ENCODE measurements at places on chromosomes 1 and 21.

- no peak for DNase-seq
Measured at GRCh38 chr1:180185971-180186645, 31.4 kb downstream of the QSOX1 start.

DNA sequence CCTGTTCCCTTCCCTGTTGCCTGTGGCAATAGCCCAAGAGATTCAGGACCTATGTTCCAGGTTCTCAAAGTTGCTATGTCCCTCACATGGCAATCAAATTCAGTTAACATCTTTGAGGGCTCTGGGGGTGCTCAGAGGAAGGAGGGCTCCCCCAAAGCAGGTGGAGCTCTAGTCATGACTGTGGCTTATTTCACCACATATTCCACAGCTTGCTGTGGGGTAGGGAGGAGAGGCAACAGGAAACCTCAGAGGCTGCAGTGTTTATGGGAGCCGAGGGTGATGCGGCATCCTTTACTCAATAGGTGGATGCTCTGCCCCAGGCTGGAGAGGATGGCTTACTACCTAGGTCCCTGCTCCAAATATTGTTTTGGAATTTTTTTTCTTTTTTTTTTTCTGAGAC lies 1.2 kb upstream of the MKNK1 start:
- peak; percentile 44 for DNase-seq

GRCh38 chr1:212506666-212507065 lies 73.9 kb downstream of the NENF start:
- DNase-seq: no peak

GRCh38 chr1:43285269-43285990 lies at the start of gene C1orf210:
C1orf210 (minus strand) TSS chr1:43285581; CDS start chr1:43283270, 2,311 bp downstream.
- DNase-seq: no peak

DNA sequence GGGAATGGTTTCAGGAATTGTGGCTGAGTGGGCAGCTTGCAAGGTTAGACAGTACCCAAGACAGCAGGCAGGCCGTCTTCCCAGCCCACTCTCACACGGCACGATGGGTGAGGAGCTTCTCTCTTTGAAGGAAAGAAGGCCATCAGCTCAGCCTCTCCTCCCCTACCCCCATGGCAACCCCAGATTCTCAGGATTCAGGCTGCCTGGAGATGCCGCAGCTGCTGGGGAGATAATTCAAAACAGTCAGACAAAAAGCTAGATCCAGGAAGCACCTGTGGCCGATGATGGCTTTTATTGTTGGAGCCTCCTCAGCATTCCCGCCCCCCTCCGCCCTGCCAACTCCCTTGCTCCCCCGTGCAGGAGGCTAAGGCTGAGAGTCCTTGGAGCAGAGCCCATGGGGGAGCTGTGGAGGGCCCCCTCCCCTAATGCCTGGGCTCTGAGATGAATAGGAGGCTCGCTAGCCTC lies 220.5 kb downstream of the TRABD2B start:
- no peak for DNase-seq

DNA sequence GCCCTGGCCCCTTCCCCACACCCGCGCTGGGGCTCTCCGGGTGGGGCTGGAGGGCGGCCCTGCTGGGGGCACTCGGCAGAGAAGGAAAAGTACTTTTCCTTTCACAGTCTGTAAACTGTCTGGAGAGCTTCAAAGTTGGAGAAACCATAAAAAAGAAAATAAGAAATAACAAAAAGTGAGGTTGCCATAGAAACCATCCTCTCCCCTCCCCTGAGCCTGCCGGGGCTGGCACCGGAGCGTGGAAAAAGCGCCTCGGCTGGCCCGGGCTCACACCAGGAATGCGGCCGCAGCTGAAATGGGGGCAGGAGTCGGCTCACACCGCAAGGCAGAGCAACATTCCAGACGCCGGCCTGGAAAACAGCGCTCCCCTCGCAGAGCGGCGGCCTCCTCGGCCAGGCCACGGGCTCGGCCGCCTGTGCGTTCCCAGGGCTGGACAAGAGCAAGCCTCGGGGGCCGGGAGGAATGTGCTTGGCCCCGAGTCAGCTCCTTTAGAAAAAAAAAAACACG lies 69.2 kb downstream of the MORN1 start:
- DNase-seq: no peak

DNA sequence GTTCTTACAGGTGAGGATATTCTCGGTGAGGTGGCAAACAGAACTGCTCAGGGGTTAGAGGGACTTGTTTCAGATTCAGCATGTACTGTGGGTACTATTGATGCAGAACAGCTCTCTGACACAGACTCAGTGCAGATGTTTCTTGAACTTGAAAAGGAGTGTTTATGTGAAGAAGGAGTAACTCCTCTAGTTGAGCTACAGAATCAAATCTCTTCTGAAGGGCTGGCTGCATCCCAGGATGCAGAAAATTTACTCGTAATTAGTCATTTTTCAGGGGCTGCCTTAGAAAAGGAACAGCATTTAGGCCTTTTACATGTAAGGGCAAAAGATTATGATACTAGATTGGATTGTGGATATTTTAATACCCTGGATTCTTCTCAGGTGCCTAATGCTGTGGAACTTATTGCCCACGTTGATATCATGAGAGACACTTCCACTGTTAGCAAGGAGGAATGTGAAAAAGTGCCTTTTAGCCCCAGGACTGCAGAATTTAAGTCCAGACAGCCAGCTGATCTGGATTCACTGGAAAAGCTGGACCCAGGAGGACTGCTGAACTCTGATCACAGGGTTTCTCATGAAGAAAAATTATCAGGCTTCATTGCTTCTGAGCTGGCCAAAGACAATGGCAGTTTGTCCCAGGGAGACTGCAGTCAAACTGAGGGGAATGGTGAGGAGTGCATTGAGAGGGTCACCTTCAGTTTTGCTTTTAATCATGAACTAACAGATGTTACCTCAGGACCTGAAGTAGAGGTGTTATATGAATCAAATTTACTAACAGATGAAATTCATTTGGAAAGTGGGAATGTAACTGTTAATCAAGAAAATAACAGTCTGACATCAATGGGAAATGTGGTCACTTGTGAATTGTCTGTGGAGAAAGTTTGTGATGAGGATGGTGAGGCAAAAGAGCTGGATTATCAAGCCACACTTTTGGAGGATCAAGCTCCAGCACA lies 79.6 kb upstream of the BMP8A start:
- DNase-seq: no peak

DNA sequence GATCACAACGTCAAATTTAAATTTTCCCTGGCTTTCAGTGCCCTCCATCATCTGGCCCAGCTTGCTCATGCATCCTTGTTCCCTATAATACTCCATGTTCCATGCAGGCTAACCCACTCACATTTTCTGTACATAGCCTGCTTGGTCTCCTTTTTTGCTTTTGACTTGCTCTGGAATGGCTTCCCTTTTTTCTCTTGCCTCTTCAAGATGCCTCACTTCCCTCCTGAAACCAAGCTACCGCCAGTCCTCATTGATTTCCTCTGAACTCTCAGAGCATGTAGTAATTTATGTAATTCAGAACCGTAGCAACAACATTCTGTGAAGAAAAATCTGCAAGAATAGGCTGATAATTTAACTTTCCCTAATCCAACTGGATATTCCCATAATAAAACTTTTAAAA lies 10.3 kb downstream of the CAP1 start:
- peak; percentile 26 for DNase-seq

- no peak for DNase-seq
Measured at GRCh38 chr1:238223076-238223640, 332.4 kb upstream of the ZP4 start.

GRCh38 chr1:154206196-154206595 lies at the start of gene CFAP141:
CFAP141 (minus strand) TSS chr1:154206333; CDS start chr1:154206307, 26 bp downstream.
- peak; percentile 14 for DNase-seq

DNA sequence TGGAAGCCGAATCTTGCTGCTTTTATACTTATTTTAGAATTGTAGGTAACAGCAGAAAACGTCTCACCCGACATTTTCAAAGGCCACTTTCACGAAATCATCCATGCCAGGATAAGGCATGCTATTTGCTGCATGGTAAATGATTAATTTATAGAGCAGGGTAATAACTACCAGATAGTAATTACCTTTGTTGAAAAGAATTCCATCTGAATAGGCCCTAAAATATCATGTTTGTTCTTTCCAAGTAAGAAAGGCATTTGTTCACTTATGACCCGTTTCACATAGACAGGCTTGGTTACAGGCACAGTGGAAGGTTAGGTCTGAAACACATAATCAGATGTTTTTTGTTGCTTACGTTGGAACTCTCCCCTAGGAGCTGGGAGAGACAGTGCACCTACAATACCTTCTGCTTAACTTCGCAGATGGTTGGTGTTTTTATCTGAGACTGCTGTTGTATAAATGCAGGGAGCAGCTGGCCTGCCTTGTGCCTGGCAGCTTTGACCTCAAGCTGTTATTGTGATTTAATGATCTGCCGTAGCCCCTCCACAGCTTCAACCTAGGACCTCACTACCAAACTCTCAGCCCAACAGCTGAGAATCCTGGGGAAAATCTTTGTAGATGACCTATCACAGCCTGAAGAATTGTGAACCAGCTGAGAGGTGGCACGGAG lies 1.6 kb downstream of the SLC44A3 start:
- DNase-seq: no peak

DNA sequence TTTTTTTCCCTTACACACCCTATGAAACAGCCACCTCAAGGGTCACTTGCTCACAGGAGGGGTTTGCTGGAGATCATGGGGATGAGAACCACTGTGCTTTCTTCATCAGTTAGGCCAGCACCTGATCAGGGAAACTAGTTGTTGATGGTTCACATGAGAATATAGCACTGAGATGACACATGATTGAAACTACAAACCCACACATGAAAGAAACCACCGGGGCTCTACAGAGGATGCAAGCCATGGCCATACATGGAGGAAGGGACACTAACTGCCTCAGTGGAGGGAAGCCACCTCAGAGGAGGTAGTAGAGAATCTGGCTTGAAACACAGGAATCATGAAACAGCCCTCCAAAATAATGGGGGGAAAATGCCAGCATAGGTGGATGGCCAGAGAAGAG lies 63.2 kb downstream of the PRKAB2 start:
- DNase-seq: no peak

DNA sequence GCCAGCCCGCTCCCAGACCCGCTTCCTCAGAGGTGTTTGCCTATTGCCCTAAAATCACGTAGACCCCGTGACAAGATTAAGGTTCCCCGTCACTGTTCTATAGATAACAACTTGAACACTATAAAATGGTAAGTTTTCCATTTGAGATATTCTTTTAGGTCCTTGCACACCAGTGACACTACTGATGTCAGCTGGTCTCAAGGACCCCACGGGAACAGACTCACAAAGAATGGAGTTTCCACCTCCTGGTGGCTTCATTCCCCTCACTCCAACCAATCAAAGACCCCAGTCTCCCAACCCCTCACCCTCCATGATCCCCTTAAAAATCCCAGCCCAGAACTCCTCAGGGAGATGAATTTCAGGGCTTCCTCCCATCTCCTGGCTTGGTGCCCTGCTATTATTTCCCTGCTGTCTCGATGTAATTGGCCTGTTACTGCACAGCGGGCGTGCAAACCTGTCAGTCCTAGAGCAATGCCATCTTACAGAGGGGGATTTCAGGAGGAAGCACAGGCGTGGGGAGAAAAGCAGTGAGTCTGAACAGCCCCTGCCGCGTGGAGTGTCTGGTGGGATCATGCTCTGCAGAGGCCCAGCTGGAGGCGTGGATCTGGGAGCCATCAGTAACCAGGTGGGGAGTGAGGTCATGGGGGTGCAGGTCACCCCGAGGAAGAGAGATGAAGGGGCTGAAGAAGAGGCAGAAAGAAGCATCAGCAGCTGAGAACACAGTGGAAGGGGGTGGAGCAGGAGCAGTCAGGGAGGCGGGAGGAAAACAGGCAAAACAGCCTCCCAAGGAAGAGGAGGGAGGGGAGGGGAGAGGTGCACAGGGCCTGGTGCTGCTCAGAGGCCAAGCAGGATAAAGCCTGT lies 35.1 kb upstream of the LBR start:
- DNase-seq: no peak

DNA sequence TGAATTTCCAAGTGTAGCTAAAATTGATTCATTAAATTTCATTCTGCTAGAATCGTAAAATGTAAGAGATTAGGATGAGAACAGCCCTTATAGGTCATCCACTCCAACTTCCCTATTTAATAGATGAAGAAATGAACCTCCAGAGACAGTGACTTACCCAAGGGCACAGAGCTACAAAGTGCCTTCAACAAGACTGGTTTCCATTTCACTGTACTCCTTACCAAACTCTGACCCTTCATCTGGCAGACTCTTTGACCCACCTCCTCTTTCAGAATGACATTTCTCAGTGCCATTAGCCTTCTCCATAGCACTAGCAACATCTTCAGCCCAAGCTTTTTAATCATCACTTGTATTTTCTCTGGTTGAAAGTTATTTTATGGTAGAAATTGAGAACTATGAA lies 161.3 kb downstream of the NEK7 start:
- peak; percentile 22 for DNase-seq

DNA sequence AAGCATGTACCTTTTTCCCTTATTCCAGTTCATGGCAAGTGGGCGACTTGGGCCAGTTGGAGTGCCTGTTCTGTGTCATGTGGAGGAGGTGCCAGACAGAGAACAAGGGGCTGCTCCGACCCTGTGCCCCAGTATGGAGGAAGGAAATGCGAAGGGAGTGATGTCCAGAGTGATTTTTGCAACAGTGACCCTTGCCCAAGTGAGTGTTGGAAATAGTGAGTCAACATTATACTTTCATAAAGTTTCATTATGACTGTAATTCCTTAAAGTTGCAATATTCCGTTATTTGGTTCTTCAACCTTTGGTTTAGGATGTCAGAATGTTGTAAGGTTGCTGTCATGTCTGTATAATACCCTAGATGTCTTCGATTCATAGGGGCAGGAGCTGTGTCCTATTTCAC lies 230.5 kb downstream of the TPR start:
- DNase-seq: no peak

- peak; percentile 50 for DNase-seq
Measured at GRCh38 chr1:28582248-28582615, 9.8 kb upstream of the RAB42 start.

DNA sequence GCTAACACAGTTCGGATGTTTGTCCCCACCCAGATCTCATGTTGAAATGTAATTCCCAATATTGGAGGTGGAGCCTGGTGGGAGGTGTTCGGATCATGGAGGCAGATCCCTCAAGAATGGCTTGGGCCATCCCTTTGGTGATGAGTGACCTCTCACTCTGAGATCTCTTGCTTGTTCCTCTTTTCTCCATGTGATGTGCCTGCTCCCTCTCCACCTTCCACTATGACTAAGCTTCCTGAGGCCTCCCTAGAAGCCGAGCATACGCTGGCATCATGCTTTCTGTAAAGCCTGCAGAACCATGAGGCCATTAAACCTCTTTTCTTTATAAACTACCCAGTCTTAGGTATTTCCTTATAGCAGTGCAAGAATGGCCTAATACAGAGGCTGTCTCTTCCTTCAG lies 8.1 kb upstream of the PLA2G5 start:
- peak; percentile 68 for DNase-seq

DNA sequence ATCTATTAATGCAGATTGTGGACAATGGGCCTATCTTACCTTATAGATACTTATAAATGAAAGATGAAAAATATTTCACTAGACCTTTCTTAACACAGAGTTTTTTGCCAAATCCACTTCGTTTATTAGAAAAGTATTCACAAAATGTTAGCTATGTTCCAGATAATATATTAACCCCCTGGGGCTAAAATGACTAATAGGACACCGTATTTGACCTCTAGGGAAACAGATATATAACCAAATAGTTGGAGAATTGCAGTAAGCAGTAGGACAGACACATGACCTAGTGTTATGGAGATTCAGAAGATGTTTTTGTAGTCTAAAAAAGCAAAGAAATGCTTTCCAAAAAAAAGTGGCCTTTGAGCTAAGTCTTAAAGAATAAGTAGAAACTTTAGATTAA lies 106.9 kb downstream of the SEC16B start:
- no peak for DNase-seq

- DNase-seq: peak; percentile 5
Measured at GRCh38 chr21:37593015-37593414, 226.4 kb downstream of the DYRK1A start.

GRCh38 chr1:171506525-171507304 lies 21.4 kb downstream of the PRRC2C start:
- DNase-seq: no peak
